ENCODE measurements at places on chromosomes 3 and 15. TPM values are rescaled to one million over a fixed set of nuclear protein-coding genes. Genes with fewer than 3 reads are reported as not detected.

GRCh38 chr15:39704235-39704634, 78.4 kb downstream of the FSIP1 start:
- DNase-seq = no peak
- H3K27me3 ChIP-seq = no peaks in the 10 kb centered on the region
- no peaks in the 10 kb centered on the region for H3K4me1 ChIP-seq
- H3K36me3 ChIP-seq = no peaks in the 10 kb centered on the region

Gene C15orf62
- polyA plus RNA-seq = 0.08 TPM

DNA sequence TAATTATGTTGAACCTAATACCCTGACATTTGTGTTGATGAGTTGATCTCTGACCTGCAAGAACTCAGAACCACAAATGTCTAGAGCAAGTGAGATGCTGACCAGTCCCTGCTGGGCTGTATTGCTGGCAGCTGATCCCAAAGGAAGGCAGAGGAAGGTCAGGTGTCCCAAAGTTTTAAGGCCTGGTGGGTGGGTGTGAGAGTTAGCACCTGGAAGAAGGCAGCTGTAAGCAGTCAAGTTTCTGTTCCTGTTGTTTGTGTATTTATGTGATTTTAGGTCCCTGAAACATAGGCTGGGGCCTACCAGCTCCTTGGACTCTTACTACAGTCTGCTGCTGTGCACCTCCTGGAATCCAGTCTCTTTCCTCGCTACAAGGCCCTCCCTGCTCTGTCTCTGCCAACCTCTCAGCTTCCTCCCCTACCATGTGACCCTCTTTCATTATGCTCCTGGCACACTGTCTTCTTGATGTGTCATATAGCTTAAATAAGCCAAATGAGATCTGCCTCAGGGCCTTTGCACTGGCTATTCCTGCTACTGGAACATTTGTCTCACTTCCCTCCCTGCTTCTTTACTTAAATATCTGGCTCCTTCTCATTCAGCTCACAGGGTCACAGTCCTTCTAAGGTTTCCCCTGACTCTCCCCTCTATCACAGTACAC, 31.0 kb upstream of the ATOSA start:
- H3K27ac ChIP-seq = no peak overlapping the region
- no peaks in the 10 kb centered on the region for H3K36me3 ChIP-seq
- DNase-seq = no peak
- no peak overlapping the region for H3K4me3 ChIP-seq
- no peaks in the 10 kb centered on the region for H3K4me1 ChIP-seq

Gene GOLGA8T
- polyA plus RNA-seq = not detected

DNA sequence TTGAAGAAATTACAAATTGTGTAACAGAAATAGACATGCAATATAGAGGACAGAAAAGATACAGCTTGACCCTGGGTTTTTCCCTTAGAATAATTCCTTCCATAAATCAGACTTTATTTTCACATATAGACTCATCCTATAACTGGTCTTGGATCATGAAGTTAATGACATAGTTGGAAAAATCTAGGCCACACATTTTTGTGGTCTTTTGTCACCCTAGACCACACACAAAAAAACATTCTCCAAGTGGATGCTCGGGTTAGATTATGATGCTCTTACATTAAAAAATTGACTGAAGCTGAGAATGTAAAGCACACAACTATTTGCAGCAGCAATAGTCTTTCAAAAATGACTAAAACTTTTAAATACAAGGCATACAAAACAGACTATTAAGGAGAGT, 7.5 kb upstream of the PLA2G4D start:
- H3K27me3 ChIP-seq = no peaks in the 10 kb centered on the region
- no peak overlapping the region for H3K4me3 ChIP-seq
- no peaks in the 10 kb centered on the region for H3K4me1 ChIP-seq

All from immature natural killer cell (primary cell).